ENCODE measurements at places on chromosomes 16 and 17.

GRCh38 chr16:83891742-83892141, 7.2 kb upstream of the MLYCD start:
- DNase-seq: no peak

DNA sequence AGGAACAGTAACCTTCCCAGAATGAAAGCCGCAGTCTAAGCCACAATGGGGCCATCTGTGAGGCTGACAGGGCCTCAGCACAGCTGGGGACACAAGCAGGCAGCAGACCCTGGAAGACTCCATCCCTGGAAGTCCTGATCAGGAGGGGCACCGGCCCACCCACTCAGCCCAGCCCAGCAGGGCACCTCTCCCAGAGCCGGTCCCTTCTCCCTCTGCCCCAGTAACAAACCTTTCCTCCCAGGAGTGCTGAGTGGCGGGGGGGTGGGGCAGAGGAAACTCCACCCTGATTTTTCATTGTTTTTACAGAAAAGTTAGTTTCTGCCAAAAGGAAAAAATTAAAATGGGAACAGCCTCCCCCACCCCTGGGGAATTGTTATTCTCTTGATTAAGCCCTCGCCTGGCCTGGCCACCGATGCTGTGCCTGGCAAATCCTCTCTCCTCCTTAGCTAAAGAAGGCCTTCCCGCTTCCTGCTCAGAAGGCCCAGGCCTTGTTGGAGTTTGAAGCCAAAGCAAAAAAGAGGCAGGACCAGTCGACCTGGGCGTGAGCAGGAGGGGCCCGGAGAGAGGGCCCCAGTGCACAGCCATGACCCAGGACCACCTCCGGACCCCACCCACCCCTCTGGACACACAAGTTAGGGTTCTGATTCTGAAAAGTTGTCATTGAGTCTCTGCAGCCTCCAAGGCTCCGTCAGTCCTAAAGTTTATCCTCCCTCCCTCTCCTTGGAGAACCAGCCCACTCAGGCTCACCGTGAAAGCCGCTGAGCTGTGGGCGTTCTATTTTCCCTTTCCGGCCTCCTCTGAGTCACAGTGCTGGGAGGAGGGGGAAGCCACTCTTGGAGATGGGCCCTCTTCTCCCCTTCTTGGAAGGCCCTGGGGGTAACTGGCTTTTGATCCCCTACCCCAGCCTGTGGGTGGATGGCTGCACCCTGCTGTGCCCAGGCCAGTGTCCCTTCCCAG, 128.4 kb upstream of the TNRC6C start:
- no peak for DNase-seq

DNA sequence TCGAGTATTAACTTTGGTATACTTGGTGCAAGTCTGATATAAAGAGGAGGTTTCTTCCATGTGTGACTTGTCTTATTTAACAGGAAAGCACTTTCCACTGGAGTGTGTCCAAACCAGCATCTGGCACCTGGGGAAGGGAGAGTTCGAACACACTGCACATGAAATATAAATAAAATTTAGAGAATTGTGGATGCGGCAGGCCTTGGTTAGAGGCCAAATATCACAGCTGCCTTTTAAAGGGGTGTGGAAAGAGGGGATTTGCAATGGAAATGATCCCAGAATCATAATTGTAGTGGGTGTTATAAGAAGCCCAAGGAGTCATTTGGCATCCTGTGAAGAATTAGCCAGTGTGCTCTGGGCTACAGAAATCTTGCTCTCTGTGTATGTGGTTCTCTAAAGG, 4.3 kb upstream of the NXN start:
- no peak for DNase-seq

DNA sequence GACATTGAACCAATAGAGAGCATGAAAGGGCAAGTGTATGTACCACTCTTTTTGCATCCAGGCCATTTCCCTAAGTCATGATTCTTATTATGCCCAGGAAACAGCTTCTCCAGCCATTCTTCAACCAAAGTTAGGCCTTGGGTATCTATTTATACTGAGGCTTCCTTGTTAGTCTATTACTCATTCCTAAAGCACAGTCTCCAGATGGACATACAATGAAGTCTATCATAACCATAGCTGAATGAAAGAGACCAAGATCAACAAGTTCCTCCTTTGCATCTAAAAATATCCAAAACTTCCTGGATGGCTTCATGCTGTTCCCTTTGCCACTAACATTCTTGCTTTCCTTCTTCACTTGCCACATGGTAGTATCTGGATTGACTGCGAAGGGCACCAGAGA, 265.9 kb downstream of the CDH8 start:
- DNase-seq: no peak

- no peak for DNase-seq
Measured at GRCh38 chr17:18005496-18005895, 32.8 kb downstream of the DRC3 start.

DNA sequence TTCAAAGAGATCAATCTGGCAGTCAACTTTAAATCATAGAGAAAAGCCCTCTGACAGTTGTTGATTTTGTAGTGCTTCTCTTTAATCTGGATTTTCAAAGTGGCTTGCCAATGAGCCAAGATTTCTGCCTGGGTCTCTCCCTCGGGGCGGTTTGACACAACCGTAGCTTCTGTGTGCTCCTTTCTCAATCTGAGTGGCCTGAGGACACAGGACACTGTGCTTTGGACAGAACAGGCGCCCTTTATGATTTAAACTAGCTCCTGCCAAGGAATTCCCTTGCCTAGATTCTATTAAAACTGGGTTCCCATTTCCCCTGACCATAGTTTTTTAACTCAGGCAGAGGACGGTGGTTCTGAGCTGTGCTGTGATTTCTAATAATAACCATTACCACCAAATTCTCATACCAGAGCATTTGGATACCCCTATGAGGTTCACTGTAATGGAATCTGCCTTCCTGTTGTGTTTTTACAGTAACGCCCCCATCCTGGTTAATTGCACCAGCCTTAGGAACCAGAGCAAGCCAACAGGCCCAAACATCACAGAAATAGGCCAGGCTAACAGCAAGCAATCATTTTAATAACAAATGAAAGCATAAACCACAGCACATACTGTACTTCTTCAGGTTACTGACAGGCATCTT, 4.0 kb downstream of the ZFHX3 start:
- DNase-seq: no peak

- DNase-seq: peak; percentile 44
Measured at GRCh38 chr16:29820730-29821642, 724 bp downstream of the MVP start.
